ENCODE measurements at places on chromosomes 6 and 20.
A peak's percentile ranks its signal among the peaks of the same experiment; 100 is the strongest.

DNA sequence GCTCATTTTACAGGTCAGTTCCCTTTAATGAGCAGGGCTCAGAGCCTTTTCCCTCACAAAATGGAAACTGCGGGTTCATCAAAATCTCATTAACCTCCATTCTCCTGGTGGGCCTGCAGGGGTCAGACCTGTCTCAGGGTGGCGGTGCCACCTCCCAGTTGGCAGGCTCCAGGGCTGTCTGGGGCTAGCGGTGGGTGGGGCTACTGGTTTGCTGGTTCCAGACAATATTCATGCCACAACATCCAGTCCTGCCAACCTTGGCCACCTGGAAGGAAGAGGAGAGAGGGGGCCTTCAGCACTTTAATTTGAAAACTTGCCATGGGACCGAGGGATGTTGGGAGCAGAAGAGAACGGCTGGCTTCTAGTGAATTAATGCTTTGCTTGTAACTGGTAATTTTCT lies 41.9 kb upstream of the CTNNBL1 start:
- no peak for DNase-seq

GRCh38 chr6:109006818-109007217 lies 87.8 kb downstream of the SESN1 start:
- DNase-seq: no peak

GRCh38 chr6:5081955-5082354 lies 3.2 kb upstream of the PPP1R3G start:
- no peak for DNase-seq

DNA sequence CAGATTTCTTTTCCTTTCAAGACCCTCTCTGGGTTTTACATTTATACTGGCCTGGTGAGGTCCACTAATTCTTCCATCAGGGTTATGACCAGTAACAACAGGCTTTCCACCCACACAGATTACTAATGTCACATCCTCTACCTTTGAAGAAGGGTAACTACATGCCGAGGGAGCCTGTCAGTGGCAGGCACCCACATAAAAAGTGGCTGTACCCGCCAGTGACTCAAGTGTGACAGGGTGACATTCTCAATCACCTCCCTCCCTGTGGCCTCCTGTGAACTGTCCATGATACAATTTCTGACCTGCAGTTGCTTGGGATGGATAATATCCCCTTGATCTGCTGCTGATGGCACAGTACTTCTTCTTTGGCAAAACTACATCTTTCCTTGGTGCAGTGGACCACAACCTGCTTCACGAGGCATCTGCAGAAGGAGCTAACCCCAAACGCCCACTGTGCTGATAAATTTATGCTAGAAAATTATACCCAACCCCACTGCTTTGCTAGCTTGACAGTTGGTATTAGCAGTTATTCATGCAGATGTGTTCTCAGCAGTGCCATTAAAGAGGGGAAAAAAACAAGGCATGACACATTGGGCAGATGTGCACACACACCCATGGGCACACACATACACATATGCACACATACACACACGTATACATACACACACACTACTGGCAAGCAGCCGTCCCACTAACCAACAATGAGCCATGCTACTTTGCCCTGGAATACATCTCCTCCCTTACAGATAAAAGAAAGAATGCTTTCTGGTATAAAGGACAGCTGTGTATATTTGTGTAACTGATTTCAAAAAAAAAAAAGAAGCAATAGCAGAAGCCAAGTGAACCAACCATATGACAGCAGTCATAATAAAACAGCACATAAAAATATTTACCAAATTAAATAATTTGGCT lies 20.8 kb downstream of the GFOD1 start:
- DNase-seq: no peak

DNA sequence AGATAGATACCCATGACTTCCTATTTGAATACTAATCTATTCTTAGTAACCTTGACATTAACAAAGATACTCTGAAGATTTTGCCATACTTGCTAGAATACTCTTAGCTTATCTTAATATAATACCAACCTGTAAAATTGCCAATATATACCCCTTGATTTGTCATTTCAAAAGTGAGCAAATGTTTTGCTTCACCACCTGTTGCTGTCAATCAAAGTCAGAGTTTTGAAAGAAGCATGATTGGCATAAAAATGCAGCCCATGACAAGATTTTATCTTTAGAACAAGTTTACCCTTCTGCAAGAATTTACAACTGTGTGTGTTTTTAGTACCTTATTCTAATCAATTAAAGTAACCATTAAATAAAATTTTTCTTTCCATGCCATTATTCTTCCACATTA lies 236.2 kb downstream of the TBX18 start:
- DNase-seq: no peak

DNA sequence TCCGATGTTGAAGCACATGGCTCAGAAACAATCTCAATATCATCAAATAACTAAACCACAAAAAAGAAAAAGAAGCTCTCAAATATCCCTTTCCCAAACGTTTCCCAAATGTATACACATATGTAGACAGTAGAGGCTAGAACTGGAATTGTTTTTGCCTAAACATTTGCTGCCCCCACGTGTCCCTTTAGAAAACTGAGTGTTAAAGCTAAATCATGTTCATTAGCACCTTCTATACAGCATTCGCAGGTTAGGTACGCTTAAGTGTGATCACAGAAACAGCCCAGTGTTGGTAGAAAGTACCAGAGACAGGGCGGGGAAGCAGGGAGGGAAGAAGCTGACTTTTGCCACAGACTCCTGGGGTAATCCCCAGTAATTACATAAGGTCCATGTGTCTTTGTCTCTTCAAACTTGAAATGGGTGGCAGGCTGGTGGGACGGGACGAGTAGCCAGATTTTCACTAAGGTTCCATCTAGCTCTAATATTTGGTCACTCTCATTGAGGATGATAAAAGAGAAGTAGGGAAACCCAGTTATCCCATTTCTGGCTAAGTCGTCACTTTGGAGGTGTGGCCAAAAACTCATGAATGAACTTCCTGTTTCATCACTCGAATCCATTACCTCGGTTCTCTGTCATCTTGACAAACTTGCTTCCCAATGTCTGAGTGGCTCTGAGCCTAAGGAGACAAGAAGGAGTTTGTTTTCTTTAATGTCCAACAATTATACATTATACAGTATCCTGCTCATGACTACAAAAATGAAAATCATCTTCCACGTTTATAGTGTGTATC lies 15.0 kb upstream of the TFAP2A start:
- peak; percentile 52 for DNase-seq

- DNase-seq: peak; percentile 94
These were observed 31.4 kb downstream of the ACSS2 start for GRCh38 chr20:34907616-34908469.
